ENCODE measurements at places on chromosomes 3 and 15. TPM values are rescaled to one million over a fixed set of nuclear protein-coding genes. Genes with fewer than 3 reads are reported as not detected.

GRCh38 chr3:30720586-30721313, 114.3 kb downstream of the TGFBR2 start:
- DNase-seq: peak; percentile 60

DNA sequence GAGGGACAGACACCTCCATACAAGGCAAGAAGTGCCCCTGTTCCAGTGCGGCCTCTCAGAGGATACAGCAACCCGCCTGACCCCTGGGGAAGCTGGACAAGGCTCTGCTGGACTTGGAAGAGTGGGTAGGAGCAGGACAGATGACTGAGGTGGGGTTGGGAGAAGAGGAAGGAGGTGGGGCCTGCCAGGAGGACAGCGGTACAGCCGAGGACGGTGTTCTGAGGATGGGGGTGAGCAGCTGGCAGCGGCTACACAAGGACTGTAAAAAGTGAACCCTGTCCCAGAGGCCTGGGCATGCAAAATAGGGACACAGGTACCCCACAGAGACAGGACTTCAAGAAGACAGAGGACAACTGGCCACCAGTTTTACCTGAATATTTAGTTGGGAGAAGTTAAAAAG, 23.5 kb upstream of the ELP6 start:
- no peak for DNase-seq

Gene COL7A1
- 11.4 TPM for total RNA-seq

GRCh38 chr3:31178467-31178866, 284.0 kb upstream of the GADL1 start:
- no peak for DNase-seq

DNA sequence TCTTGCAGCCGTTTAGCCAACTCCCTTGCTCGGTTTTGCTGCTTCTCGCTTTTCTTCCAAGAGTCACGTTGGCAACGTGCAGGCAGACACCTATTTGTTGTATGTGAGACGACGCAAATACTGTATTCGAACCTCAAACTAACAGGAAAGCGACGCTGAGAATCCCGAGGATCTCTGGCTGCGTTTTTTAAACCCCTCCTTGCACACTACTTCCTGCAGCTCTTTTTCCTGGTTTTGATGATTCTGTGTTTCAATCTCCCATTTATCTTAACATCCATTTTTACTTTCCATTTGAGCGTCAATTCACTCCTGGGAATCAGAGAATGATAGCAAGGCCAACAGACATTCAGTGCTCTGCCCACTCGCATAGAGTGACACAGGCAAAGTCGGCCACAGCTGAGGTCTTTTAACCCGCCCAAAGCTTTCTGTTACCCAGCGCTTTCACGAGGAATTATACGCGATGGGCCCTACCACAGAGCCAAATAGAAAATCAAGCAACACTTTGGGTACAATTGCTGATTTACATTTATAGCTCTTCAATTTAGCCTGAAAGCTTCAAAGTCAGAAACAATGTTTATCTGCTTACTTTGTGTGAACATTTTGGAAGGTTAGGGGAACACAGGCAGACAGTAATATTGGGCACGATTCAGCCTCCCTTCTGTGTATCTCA, 1.6 kb upstream of the ANXA2 start:
- no peak for DNase-seq

Gene WDR76
- total RNA-seq: 33.0 TPM
